Thyroid gland (tissue), 4 donors: ENCODE measurements at places on chromosomes 6 and 20. TPM values are rescaled to one million over a fixed set of nuclear protein-coding genes. Genes with fewer than 3 reads are reported as not detected.

The LY6G6C gene
- total RNA-seq: not detected

The NFKBIE gene
- total RNA-seq: 5.1 TPM

The GMNN gene
- total RNA-seq: 19.5 TPM

The OR2J2 gene
- total RNA-seq: not detected

The CLDN20 gene
- total RNA-seq: not detected

The SLC25A27 gene
- 26.6 TPM for total RNA-seq

DNA sequence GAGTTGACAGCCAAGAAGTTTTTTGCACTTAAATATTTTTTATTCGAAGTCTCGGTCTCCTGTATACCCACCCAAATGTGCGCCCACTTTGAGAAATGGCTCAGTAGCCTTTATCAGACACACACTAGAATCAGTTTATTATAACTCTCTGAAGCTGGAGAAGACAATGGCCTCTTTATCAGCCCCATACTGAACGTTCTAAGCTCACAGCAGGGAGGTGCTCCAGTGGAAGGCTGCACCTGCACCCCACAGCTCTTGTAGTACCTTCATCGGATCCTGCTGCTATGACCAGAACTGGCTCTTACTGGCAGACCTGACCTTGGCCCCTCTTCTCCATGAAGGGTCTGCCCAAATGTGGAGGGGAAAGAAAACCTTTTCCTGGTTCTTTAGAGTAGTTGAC lies 165.0 kb upstream of the SCGN start:
- no peak for DNase-seq

GRCh38 chr6:79711167-79711566 lies 80.0 kb downstream of the SH3BGRL2 start:
- DNase-seq: no peak

- no peak for DNase-seq
Measured at GRCh38 chr6:25327432-25327831, 48.3 kb downstream of the CARMIL1 start.

DNA sequence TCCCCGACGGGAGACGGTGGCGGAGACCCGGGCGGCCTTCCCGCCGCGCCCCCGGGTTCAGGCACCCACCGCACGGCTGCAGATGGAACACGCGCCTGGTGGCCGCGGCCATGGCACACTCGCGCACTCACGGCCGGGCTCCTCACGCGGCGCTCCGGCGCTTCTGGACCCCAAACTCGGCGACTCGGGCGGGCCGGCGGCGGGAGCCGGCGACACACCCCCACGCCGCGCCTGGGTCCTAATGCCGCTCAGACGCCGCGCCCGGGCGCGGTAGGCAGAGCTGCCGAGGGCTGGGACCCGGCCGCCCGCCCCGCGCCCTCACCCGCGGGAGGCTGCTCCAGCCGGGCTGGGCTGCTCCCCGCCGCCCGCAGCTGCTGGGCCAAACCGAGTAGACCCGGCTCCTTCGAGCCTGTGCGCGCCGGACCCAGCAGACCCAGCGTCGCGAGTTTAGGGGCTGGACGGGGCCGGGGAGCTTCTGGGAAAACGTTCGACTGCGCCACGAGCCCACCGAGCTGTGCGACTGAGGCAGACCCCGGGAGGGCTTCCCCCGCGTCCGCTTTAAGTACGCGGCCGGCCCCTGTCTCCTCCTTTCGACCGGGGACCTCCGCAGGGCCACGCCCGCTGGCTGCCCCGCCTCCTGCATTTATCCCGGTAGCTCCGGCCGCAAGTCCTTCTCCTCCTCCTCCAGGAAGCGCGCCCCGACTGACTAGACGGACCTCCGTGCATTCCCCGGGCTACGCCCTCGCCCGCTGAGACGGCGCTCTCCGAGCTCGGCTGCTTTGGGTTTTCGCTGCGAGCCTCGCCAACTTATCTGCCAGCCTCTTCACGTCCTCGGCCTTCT lies at the start of gene SLC4A11:
SLC4A11 (minus strand) TSS at position 165 of the 841 bp plus-strand sequence; CDS start at position 112, 53 bp downstream.
- DNase-seq: peak; percentile 86

GRCh38 chr6:167689751-167690150 lies 137.0 kb upstream of the AFDN start:
- DNase-seq: peak; percentile 10

GRCh38 chr20:7038029-7038428 lies 270.5 kb downstream of the BMP2 start:
- DNase-seq: no peak

- DNase-seq: no peak
Measured at GRCh38 chr6:13139119-13139518, 189.2 kb downstream of the TBC1D7 start.

DNA sequence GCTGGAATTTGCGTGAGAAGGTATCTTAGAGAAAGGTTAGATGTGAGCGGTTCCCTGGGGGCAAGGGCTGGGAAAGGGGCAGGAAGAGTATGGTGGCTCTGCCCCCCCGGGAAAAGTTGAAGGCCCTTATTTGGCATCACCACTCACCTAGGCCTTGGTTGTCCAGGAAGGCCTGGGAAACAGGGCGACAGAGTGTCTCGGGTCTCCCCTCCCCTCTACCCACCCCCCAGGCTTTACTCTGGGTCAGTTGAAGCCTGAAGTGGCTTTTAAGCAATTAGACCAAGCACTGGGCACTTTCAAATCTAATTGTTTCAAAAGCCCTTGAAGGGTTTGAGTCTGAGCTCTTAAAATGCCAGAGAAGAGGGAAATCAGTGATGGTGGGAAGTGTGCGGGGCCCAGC lies 30.2 kb upstream of the FOXP4 start:
- DNase-seq: peak; percentile 27

GRCh38 chr6:110196874-110197273 lies 16.6 kb downstream of the CDC40 start:
- DNase-seq: no peak

- peak; percentile 53 for DNase-seq
Measured at GRCh38 chr20:44552950-44553908, 29.1 kb upstream of the PKIG start.

DNA sequence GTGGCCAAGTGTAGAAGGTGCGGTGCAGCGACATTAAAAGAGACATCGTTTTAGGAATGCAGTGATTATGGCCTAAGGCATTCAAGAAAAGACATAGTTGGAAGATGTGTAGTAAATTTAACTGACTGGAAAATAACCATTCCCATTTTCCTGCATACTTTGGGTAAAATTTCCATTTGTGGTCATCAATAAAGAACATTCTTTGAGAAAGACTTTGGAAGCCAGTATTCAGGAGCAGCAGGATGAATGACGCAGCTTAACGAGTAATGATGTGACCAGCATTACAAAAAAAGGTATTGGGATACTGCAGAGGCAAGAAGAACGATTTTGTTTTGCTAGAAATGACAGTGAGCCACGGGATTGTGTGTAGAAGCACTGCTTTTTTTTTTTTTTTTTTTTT lies 7.0 kb upstream of the RWDD1 start:
- no peak for DNase-seq

GRCh38 chr6:35073211-35073610 lies 67.9 kb downstream of the TCP11 start:
- no peak for DNase-seq

- DNase-seq: no peak
Measured at GRCh38 chr6:70675822-70676221, 8.1 kb downstream of the SMAP1 start.

DNA sequence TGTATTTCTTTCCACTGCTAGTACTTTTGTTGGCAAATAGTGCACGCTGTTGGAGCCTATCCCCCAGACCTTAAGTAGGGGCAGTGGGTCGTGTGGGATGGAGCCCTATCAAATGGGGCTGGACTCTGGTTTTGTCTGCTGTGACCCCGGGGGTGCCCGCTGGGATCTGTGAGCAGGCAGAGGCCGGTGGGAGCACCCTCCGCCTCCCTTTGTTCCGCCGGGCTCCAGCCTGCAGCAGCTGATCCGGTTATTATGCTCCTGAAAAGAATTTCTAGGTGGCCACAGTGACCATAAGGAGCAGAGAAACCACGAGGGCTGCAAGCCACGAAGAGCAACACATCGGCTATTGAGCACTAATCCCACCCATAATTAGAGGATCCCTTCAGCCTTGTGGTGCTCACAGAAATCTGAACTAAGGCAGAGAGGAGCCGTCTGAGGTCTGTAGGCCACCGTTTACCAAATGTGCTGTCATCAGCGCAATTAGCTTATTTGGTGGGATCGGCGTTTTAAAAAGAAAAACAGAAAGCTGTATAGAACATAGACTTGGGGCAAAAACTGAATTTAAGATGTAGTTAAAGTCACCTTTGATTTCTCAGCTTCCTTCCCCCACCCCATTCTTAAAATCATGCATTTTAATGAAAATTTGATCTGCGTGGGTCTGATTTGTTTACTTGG lies 598.3 kb upstream of the JAG1 start:
- no peak for DNase-seq

GRCh38 chr20:58851221-58851968 lies 693 bp upstream of the GNAS-AS1 start:
- DNase-seq: no peak

- DNase-seq: no peak
Measured at GRCh38 chr6:111739257-111739696, 133.6 kb upstream of the TRAF3IP2 start.

DNA sequence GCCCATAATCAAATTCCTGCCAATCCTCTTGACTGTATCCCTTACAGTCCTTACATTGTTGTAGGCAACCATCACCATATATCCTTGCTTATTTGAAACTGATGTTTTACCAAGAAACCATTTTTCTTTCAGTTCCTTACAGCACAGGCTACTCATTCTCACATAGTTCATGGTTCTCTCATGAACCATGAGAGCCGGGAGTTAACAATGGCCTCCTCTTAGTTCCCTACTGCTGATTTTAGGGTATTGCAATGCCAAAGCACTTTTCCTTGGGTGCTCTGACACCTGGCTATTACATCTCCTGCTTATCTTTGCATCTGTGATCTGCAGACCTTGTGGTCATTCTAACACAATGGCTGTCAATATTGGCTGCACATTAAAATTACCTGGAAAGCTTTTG lies 133.4 kb downstream of the MYB start:
- DNase-seq: no peak

DNA sequence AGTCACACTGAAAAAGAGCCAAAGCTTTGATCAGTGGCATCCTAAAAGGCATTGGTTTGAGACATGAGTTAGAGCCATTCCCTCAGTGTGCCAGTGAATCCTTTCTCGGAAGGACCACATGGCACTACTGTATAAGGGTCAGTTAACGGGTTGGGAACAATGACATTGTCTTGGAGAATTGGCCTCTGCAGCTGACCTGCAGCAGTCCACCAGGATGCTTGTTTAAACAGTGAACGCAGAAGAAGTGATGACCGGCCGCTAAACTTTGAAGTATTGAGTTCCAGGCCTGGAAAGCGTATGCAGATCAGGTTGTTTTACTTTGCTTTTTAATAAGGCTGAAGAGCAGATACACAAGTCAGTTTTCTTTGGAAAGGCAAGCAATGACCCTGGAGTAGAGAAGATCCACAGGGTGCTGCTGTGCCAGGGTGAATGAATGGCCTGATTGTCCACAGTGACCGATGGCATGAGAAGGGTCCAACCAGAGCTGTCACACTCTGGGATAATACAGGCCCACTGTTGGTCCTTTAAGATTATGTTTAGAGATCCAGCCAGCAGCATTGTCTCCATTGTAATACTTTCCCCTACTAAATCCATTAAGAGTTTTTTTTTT lies 57.8 kb downstream of the GMPR start:
- DNase-seq: no peak

GRCh38 chr20:37881601-37882343 lies 21.2 kb upstream of the VSTM2L start:
- DNase-seq: no peak

DNA sequence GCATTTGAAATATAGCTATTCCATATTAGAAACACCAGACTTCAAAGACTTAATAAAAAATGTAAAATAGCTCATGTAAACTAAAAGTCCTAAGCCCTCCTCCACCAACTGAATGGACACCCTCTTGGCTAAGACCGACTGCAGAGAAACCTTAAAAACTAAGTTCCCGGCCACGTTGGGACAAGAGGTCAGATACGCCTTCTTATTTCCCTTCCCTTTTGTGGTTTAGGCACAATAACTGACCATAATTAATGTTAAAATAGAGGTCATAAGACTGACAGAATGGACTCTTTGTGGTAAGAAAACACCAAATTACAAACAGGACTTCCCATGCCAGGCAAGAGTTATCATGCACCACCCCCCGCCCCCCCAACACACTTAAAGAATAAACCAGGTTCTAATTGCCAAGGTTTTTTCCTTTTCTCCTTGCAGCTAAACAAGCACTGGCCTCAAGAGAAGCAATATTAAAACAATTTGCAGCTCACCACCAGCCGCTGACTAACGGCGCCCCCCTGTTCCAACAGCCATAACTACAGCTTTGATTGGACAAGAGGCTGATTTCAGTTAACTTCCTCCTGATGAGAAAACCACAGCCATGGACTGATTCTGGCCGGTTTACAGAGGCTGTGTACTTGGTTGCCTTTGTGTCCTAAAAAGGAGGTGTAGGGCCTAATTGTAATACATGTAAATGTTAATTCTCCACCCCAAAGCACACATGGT lies 10.7 kb upstream of the LAMP5 start:
- DNase-seq: peak; percentile 51
